PC-3 (cell line): ENCODE measurements at places on chromosomes 12 and 14. TPM values are rescaled to one million over a fixed set of nuclear protein-coding genes. Genes with fewer than 3 reads are reported as not detected.

The PLEK2 gene
- 48.0 and 57.2 TPM in 2 replicates for total RNA-seq

GRCh38 chr12:17928708-17929366 lies 161.2 kb downstream of the RERGL start:
- H3K4me1 ChIP-seq = peaks cover 30% of the 10 kb centered on the region
- peak overlapping the region; percentile 48; the same call in 1 of the 2 replicates for H3K4me3 ChIP-seq
- no peaks in the 10 kb centered on the region for H3K27me3 ChIP-seq
- H3K36me3 ChIP-seq = no peaks in the 10 kb centered on the region
- DNase-seq = peak; percentile 88
- H3K27ac ChIP-seq = peak overlapping the region; percentile 63

GRCh38 chr12:82474798-82475184 lies 116.5 kb downstream of the METTL25 start:
- H3K4me3 ChIP-seq = no peak overlapping the region
- H3K4me1 ChIP-seq = peaks cover 14% of the 10 kb centered on the region
- peak overlapping the region; percentile 12; the same call in 1 of the 2 replicates for H3K27ac ChIP-seq
- no peaks in the 10 kb centered on the region for H3K36me3 ChIP-seq

- H3K27me3 ChIP-seq = no peaks in the 10 kb centered on the region
- no peaks in the 10 kb centered on the region for H3K36me3 ChIP-seq
- H3K4me3 ChIP-seq = no peak overlapping the region
- no peaks in the 10 kb centered on the region for H3K4me1 ChIP-seq
- DNase-seq = peak; percentile 70
Observed at GRCh38 chr14:74502236-74503019, 8.9 kb downstream of the ISCA2 start.

The NRL gene
- 1.5 and 1.7 TPM in 2 replicates for total RNA-seq

The LMO3 gene
- 2.3 TPM in 1 of 2 replicates, not detected in the other for total RNA-seq

GRCh38 chr14:50018201-50018932 lies 98.0 kb downstream of the VCPKMT start:
- no peak overlapping the region for H3K4me3 ChIP-seq
- peaks cover 11% of the 10 kb centered on the region; the same call in 1 of the 2 replicates for H3K36me3 ChIP-seq
- peak; percentile 78 for DNase-seq
- H3K4me1 ChIP-seq = peaks cover 38% of the 10 kb centered on the region
- H3K27me3 ChIP-seq = no peaks in the 10 kb centered on the region

The SOAT2 gene
- total RNA-seq = 0.07 and 0.86 TPM in 2 replicates

GRCh38 chr12:122538496-122538895 lies 11.4 kb downstream of the KNTC1 start:
- H3K27me3 ChIP-seq = no peaks in the 10 kb centered on the region
- no peak overlapping the region for H3K4me3 ChIP-seq
- H3K27ac ChIP-seq = no peak overlapping the region
- no peak for DNase-seq
- H3K4me1 ChIP-seq = no peaks in the 10 kb centered on the region
- peaks cover 35% of the 10 kb centered on the region for H3K36me3 ChIP-seq

DNA sequence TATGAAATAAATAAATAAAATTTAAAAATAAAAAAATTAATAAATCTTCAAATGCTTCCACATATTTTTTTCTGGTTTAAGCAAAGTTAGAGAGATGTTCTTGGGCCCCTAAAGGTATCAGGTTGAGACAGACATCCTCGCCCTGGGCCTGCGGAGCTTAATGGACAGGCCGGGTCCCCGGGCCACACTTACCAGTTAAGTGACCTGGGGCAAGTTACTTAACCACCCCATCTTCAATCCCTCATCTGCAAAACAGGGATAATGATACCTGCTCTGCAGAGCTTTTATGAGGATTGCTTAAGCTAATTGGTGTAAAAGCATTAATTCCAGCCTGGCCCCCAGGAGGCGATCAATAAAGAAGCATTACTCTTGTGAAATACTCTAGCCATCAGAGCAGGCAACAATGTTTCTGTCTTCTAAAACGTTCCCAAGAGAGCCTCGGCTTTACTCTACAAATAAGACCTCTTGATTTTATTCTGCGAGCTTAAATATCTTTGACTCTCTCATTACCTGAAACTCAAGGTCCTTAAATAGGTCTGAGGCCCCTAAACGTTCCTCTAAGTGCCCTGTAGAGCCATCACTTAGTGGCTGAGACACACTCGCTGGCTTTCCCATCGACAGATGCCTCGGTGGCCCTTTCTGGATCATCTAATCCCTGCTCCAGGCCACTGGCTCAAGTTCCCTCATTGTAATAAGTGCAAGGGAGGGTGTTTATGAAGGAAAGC lies 81.1 kb upstream of the DIO3 start:
- no peak for DNase-seq
- peaks cover 62% of the 10 kb centered on the region for H3K4me1 ChIP-seq
- no peaks in the 10 kb centered on the region for H3K27me3 ChIP-seq
- H3K27ac ChIP-seq = peak overlapping the region; percentile 94
